ENCODE measurements at places on chromosomes 6 and 20. TPM values are rescaled to one million over a fixed set of nuclear protein-coding genes. Genes with fewer than 3 reads are reported as not detected.

ME1 gene
- total RNA-seq: 31.7 TPM

DNA sequence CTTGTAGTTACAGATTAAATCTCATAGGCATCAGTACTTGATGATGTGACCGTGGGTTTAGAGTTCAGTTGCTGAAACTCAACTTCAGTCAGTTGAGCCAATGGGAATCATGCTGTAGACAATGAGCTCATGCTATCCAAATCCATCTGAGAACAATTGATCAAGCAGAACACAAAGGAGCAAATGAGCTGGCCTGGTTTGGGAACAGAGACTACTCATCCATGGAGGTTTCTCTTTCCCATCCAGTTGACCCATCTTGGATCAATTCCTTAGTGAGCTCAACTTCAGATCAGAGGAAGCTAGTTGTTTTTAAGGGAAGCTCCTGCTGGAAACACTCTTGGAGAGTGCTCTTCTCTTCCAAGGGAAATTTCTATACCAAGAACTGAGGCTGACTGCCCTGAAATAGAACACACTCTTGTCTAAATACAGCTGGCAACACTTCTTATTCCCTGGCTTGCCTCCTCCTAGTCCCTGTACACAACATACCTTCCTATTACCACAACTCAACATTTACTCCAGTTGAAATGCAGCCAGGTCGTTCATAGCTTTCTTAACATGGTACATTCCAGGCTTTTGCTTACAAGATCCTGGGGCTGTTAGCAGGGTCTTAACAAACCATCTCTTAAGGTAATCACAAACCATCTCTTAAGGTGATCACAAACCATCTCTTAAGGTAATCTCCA lies 203.9 kb upstream of the PRDM1 start:
- DNase-seq: no peak

BAG2 gene
- total RNA-seq: 4.4 TPM

- DNase-seq: no peak
Measured at GRCh38 chr20:46483879-46484278, 29.5 kb downstream of the ZNF334 start.

DNA sequence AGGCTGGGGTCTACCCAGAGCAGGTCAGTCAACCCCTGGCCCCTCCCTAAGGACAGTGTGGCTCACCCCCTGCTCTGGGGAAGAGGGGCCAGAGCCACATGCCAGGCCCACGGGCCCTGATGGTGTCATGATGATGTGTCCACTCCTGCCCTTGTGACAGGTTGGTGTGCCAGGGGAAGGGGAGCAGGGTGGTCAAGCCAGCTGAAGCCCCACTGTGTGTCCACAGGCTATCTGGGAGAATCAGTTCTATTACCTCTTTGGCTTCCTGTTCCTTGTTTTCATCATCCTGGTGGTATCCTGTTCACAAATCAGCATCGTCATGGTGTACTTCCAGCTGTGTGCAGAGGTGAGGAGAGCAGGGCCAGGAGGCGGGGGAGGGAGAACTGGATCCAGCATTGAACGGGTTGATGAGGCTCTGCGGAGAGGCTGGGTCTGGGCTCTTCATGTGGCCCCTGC lies 47.7 kb downstream of the PLAGL2 start:
- peak; percentile 77 for DNase-seq

GRCh38 chr6:21109391-21110178 lies 484.0 kb upstream of the SOX4 start:
- DNase-seq: no peak

DNA sequence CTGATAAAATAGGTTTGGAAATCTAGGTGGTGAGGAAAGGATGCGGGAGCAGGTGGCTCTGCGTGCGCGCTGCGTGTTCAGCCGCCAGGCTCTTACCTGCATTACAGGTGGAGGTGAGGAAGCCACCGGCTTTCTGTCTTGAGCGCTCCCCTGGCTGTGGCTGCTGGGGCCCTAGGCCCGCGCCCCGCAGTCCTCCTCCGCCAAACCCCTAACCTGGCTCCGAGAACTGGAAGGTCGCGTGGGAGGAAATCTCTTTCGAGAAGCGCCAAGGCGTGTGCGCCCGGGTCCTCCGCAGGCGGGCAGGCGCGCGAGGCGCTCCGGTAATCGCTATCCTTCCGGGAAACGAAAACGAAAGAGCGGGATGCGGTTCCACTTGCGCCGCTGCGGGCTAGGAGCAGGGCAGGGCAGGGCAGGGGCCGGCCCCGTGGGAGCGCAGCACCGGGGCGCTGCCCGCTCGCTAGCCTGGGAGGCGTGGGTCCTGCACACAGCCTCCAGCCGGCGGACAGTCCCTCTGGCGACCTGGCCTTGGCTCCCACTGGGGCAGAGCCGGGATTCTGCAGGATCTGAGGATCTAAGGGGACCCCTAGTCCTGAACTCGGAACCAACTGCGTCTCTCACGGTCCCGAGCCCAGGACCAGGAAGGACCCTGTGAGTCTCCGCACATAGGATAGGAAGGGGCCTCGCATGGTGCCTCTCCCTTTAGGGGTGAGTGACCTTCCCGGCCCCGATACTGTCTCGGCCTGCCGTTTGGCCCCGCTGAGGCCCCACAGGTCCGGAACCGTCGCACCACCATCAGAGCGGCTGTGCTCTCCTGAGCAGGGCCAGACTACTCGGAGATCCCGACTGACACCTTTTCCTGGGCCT lies at the start of gene ETV7:
ETV7 (minus strand) TSS at position 230 of the 864 bp plus-strand sequence; CDS start at position 102, 128 bp downstream.
- no peak for DNase-seq

SLC18B1 gene
- total RNA-seq: 17.8 TPM

GRCh38 chr20:1493536-1493935 lies 2.3 kb upstream of the SIRPB2 start:
- DNase-seq: no peak

IER3 gene
- total RNA-seq: 146 TPM

SLC13A3 gene
- total RNA-seq: 1.5 TPM

HLA-DQA1 gene
- total RNA-seq: 12.7 TPM

LBP gene
- total RNA-seq: 59.3 TPM

DNA sequence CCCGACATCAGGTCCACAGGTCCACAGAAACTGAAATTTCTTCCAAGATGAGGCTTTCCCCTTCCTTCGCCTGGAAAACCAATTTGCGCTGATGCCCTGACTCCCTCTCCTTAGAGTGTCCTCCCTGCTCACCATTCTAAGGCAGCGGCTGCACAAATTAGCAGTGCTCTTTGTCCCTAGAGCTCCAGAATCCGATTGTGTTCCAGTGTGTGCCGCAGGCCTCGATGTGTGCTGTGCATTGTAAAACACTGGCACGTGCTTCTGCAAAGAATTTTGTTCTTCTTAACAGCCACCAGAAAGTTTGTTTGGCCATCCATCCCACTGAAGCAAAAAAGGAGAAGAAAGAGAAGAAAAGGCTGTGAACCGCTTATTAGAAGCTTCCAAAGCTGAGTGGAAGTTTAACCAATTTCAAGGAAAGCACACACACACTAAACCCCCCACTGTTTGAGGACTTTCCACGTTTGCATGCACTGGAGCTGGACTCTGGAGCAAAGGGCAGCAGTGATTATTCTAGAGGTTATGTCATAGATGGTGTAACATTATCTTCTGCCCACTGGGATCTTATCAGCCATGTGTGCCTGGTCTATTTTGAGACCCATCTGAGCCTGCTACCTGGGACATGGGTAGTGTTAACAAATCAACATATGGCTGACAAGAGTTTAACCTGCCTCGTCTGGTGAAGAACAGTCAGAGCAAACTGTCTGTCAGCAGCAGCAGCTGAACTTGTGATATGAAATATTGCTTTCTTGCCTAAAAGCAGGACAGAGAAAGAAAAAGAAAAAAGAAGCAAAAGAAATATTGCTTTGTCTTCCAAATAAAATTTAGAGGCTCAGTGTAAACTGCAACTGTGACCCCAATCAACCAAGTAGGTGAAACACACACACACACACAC lies 64.9 kb upstream of the RREB1 start:
- DNase-seq: no peak

DNPH1 gene
- total RNA-seq: 36.5 TPM

GRCh38 chr6:93416571-93417420 lies 2.6 kb downstream of the EPHA7 start:
- DNase-seq: peak; percentile 84

RIPOR2 gene
- 28.2 TPM for total RNA-seq

- DNase-seq: no peak
Measured at GRCh38 chr6:98648211-98648914, 186.0 kb upstream of the POU3F2 start.

BHLHE23 gene
- total RNA-seq: not detected

- DNase-seq: no peak
Measured at GRCh38 chr20:22684072-22684762, 99.8 kb upstream of the FOXA2 start.

- DNase-seq: no peak
Measured at GRCh38 chr20:45095805-45096238, 5.1 kb downstream of the KCNS1 start.

- no peak for DNase-seq
Measured at GRCh38 chr6:19632230-19632629, 204.9 kb upstream of the ID4 start.

GRCh38 chr6:122869437-122870024 lies 80.5 kb downstream of the SMPDL3A start:
- DNase-seq: no peak

HLA-DRA gene
- 174 TPM for total RNA-seq

DNA sequence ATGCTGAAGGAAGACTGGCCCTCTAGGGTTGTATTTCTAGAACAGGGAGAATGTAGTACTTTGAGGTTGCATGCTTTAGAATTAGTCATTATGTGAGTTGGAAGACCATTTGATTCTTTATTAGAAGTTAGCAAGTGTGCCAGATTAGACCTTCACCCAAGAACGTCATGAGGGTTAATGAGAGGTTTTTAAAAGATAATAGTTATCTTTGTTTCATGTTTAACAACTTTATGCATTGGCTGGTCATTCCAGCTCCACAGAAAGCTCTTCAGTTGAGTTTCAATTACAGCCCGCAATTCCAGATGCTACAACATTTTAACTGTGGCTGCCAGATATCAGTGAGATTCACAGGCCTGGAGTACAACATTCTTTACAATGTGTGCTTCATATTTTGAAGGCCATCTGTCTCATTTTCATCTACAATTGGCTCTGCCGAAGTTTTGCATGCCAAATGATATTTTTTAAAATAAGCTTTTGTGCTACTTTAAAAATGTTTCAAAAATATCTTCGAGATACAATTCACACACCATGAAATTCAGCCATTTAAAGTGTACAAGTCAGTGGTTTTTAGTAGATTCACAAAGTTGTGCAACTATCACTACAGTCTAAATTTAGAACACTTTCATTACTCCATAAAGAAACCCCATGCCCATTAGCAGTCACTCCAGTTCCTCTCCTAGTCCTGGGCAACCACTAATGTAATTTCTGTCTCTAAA lies 61.1 kb upstream of the FBXO30 start:
- DNase-seq: no peak

- no peak for DNase-seq
Measured at GRCh38 chr20:53274807-53275206, 302.6 kb downstream of the TSHZ2 start.

DNA sequence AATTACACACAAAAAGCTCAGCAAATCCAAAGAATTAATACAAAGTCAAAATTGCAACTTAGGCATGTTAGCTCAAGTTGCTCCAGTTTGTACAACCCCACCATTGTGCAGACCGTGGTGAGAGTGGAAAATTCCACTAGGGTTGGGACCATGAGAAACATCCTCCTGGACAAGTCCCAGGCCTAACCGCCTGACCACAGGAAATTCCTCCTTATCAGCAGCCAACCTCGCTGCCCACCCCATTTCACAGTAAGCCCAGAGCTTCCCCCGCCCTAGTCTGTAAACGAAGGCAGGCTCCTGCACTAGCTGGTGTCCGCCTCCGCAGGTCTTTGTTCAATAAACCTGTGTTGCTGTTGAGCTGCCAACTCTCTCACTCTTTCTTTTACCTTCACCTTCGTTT lies 1023.3 kb downstream of the EYS start:
- no peak for DNase-seq

- no peak for DNase-seq
Measured at GRCh38 chr20:48333707-48334106, 494.1 kb downstream of the PREX1 start.
